ENCODE measurements at places on chromosomes 11 and 22. TPM values are rescaled to one million over a fixed set of nuclear protein-coding genes. Genes with fewer than 3 reads are reported as not detected.
A peak's percentile ranks its signal among the peaks of the same experiment; 100 is the strongest.

GRCh38 chr22:38614332-38615063, 41.7 kb downstream of the FAM227A start:
- no peak for DNase-seq

The RASSF10 gene
- total RNA-seq = 3.4 TPM

The KIAA0930 gene
- 89.0 TPM for total RNA-seq

- no peak for DNase-seq
Observed at GRCh38 chr11:62889484-62890437, 9.1 kb downstream of the SLC3A2 start.

- no peak for DNase-seq
Observed at GRCh38 chr11:127632976-127633680, 632.6 kb upstream of the KIRREL3 start.

The KCNE3 gene
- 0.06 TPM for total RNA-seq

The TEX12 gene
- not detected for total RNA-seq

GRCh38 chr22:39216143-39216490, 28.7 kb downstream of the PDGFB start:
- DNase-seq = no peak

DNA sequence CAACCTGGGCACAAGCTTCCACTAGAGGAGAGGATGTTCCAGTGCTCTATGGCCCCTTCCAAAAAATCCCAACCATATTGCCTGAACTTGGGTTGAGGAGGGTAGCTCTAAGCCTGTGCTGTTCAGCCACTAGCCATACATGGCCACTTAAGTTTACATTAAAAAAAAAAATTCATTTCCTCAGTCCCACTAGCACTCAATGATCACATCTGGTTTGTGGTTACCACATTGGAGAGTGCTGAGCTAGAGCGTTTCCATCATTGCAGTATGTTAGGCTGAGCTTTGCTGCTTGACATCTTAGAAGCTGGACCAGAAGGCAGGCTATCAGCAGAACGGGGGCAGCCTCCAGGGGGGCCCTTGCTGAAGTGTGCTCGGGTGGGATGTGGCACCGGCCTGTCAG, 43.5 kb upstream of the CYP2D6 start:
- DNase-seq = no peak

- DNase-seq = peak; percentile 82
Observed at GRCh38 chr11:83220260-83220659, 26.7 kb downstream of the ANKRD42 start.

The C11orf86 gene
- not detected for total RNA-seq

GRCh38 chr11:111729831-111730311, 36.3 kb downstream of the PPP2R1B start:
- no peak for DNase-seq
